ENCODE measurements at places on chromosomes 12 and 14.

DNA sequence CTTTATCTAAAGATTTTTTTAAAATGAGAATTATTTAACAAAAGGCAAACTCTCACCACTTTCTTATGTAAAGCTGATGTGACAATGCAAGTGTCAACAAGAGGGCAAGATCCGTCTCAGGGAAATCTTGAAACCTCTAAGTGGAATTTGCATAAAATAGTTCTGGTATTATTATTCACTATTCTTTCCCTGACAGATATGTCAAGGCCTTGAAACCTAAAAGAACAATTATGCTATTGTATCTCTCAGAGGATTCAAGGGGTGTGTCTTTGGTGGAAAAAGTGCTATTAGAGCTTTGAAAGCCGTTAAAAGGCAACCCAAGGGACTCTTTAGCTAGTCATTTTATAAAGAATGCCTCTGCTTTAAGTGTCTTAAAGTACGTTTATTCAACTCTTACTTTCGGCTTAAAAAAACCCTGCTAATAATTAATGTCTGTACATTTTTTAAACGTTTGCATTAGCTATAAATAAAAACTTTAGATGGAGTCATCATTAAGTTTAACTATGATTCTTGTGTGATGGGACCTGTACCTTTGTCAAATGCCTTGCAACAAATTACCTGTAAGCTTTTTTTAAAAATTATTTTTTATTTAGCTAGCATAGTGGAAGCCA is 585.5 kb downstream of the VRK1 start:
- no peak for DNase-seq

DNA sequence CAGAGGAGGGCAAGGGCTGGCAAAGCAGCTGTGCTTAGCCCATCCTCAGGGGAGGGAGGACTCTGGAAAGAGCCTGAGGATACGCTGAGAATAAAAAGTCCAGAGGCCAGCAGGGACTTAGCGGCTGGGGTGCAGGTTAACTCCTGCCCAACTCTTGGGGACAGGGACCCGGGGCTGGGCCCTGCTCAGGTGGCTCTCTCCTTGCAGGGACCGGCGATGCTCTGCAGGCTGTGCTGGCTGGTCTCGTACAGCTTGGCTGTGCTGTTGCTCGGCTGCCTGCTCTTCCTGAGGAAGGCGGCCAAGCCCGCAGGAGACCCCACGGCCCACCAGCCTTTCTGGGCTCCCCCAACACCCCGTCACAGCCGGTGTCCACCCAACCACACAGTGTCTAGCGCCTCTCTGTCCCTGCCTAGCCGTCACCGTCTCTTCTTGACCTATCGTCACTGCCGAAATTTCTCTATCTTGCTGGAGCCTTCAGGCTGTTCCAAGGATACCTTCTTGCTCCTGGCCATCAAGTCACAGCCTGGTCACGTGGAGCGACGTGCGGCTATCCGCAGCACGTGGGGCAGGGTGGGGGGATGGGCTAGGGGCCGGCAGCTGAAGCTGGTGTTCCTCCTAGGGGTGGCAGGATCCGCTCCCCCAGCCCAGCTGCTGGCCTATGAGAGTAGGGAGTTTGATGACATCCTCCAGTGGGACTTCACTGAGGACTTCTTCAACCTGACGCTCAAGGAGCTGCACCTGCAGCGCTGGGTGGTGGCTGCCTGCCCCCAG is 2.8 kb downstream of the B3GNT4 start:
- DNase-seq = no peak

GRCh38 chr14:60164712-60165546 is at the start of gene DHRS7:
Gene DHRS7 (minus strand): TSS chr14:60165398. CDS start chr14:60165309, 89 bp downstream.
- peak; percentile 46 for DNase-seq

DNA sequence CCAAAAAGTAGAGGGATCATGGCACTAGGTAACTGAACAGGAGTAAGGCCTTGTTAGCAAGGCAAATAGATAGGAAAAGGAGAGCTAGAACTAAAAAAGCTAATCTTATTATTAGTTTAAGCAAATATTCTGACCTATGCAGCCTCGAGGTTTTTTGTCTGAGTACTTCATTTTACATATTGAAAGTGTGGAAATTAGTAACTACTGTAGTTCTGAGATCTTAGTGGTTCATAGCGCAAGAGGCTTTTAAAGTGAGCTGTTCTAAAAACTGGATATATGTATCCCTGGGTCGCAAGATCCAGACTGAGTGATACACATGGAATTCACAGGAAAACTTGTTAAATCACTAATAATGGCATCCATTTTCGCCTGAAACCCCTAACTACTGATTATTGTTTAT is 411.0 kb upstream of the SOX5 start:
- DNase-seq = no peak

Data from stimulated activated CD4-positive, alpha-beta T cell treated with anti-CD3 and anti-CD28 coated beads, Interleukin-1b, Interleukin-23, amount 100 ng/mL, for 24 hours (primary cell).